ENCODE measurements at places on chromosomes 2 and 18.

GRCh38 chr18:24470805-24471204, 10.4 kb downstream of the HRH4 start:
- DNase-seq: no peak

- DNase-seq: no peak
Measured at GRCh38 chr18:21682371-21683051, 22.1 kb downstream of the ABHD3 start.

DNA sequence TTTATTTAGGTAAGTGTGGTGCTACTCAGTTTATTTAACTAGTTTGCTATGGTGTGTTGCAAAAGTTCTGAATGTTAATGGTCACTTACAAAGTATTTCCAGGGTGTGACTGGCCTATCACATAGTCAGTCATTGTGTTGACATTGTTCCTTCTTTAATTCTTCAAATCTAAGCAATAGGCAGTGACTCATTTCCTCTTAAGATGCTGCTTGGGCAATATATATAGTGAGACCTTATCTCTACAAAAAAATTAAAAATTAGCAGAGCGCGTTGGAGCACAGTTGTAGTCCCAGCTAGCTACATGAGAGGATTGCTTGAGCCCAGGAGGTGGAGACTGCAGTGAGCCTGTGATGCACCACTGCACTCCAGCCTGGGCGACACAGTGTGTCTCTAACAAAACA, 5.8 kb upstream of the CCDC88A start:
- no peak for DNase-seq

DNA sequence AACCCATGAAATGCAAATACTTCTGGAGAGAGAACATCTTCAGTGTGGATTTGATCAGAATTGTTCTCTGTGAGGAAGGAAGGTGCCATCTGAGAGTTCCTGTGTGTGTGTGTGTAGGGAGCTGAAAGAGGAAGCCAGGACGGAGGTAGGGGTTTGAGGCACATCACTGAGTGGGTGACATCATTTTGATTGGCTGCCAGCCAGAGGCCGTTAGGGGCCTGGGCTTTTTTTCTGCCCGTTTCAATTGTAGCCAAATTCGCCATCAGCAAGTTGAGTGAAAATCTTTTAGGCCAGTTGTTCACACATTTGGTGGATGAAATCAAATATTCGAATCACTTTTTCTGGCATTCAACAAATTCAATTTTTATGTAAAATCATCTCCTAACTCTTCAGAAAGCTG, 48.9 kb downstream of the TSN start:
- no peak for DNase-seq

GRCh38 chr2:85668009-85668856, at the start of gene SFTPB:
Gene SFTPB (minus strand): TSS chr2:85668199. CDS start chr2:85668183, 16 bp downstream.
- no peak for DNase-seq

DNA sequence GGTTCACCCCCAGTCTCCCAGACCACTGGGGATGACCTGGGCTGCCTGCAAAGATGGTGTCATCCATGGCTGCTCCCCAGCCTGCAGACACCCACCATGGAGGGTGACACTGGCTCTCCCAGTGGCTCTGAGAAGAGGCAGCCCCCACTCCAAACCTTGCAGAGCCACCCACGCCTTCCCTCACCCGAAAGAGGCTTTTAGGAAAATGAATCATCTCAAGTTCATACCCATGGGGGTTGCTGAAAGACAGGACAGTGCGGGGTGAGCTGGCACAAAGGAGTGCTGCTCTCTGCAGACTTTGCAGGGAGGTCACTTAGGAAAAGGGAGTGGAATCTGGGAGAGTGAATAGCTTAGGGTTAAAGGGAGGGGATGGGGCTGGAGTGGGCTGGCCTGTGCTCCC, 36.4 kb downstream of the MPHOSPH10 start:
- DNase-seq: no peak

- DNase-seq: no peak
Measured at GRCh38 chr2:127175041-127175721, 44.9 kb downstream of the CYP27C1 start.

GRCh38 chr2:33084433-33084832, 137.7 kb downstream of the LTBP1 start:
- DNase-seq: no peak

- DNase-seq: no peak
Measured at GRCh38 chr2:176781570-176782217, 430.9 kb upstream of the HNRNPA3 start.

- DNase-seq: no peak
Measured at GRCh38 chr2:8491296-8492027, 190.4 kb upstream of the ID2 start.

DNA sequence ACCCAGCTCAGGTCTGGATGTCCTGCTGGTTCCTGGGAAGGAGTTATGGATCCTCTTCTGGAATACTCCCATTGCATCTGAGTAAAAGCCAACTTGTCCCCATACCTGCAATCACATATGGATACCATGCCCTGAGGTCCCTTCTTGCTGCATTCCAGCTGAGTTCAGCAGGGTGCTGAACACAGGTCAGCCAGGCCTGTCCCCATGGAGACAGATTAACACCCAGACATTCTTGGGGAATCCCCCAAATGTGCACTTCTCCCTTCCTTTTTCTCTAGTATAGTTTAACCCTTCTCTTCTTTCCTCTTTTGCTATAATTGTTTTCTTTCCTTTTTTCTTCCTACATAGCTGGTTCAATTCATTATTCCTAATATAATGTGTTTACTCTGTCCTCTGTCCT, 799.6 kb upstream of the HS6ST1 start:
- DNase-seq: no peak

DNA sequence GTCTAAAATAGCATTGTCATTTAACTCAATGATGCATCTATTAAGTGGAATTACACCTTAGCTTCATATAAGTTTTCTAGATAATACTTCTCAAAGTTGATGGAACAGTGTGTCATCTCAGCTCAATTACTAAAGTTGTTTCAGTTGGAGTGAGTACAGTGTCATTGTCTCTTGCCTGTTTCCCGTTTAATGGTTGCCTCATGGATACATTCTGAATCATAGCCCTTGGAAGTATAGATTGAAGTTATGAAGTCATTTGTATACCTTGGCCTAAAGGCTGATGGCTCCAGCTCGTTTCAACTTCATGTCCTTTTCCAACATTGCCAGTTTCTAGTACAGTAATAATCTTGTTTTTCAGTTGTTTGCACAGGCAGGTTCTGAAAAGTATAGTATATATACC, 130.5 kb upstream of the NOSTRIN start:
- DNase-seq: no peak

GRCh38 chr18:10417191-10417590, 37.2 kb upstream of the APCDD1 start:
- DNase-seq: no peak

GRCh38 chr2:130376433-130377293, 20.8 kb downstream of the PTPN18 start:
- no peak for DNase-seq

- DNase-seq: no peak
Measured at GRCh38 chr2:238787501-238787900, 60.4 kb upstream of the TWIST2 start.

- DNase-seq: no peak
Measured at GRCh38 chr2:120647487-120647886, 88.2 kb upstream of the GLI2 start.

- DNase-seq: no peak
Measured at GRCh38 chr2:37627710-37628109, 43.7 kb downstream of the CDC42EP3 start.

- no peak for DNase-seq
Measured at GRCh38 chr2:26430826-26431225, 29.1 kb downstream of the DRC1 start.

DNA sequence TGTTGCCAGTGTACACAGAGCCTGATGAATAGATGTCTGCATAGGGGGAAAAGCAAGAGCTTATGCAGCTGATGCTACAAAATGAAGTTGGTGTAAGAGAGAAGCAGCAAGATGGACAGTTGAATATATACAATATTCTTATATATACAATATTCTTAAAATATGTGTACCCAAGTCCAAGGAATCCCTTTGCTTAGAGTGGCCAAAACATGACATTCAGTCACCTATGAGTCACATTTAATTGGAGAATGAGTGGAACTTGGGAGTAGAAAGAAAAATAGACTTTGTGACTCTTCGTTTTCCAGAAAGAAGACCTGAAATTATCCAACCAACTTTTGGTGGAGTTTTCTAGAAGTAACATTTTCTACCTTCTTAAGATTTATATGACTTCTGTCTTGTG, 81.8 kb downstream of the SCN9A start:
- DNase-seq: no peak

All from stimulated activated CD4-positive, alpha-beta T cell treated with anti-CD3 and anti-CD28 coated beads, TNF-alpha, amount 100 ng/mL, for 4 hours (primary cell).